ENCODE measurements at places on chromosomes 5 and 9.

DNA sequence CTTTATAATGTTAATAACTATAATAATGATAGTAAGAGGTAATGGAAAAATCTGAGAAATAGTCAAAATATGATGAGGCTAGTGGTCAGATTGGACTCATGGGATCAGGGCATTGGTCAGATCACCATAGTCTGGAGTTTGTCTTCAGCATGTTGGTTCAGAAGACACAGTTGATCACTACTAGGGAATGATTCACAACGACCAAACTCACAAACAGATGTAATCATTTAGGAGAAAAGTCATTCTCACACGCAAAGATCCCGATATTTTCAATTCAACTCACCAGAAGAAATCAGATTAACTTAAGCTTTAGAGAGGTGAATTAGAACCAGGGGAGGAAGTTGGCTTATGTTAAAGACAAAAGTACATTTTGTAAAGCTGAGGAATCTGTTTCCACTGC lies 131.8 kb downstream of the LURAP1L start:
- no peak for DNase-seq

DNA sequence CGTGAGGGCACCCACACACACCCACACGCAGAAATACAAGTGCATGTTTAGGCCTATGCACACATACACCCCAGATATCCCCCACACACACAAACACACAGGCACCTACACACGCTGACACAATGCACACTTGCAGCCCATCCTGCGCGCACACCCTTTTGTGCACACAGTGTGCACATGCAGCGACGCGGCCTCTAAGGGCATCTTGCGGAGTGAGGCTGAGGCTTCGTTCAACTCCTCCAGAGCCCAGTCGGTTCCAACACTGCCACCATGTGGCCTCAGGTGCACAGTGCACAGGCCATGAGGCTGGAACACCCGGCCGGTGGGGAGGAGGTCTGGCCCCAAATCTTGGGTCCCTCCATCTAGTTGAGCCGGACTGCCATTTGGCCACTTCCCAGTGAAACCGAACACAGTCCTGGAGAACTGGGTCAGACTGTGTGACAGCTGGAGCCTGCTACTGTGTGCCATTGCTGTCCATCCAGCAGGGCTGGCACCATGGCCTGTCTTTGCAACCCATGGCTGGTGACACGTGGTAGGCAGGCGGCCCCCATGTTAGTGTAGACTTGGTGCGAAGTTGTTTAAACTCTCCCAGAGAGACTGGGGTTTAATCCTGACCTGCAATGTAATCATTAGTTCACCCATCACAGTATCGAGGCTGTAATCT lies 97.7 kb upstream of the MVB12B start:
- DNase-seq = peak; percentile 81

GRCh38 chr5:67166460-67167285 lies 29.9 kb downstream of the CD180 start:
- peak; percentile 87 for DNase-seq

DNA sequence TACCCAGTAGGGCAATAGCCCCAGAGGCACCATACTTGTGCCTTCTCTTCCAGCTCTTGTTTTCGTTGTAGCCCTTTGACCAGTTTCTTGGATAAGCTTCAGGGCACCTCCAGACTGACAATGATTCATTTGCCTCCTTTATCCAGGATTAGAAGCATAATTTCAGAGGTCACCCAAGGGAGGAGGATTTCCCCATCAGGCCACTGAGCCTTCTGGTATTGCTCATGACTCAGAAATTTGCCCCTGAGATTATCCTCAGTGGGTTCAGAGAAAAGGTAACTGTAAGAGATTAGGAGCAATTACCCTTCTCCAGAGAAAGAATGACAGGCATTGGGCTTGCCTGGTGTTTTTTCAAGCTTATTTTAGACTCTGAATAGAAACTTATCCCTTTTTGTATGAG lies 147.9 kb downstream of the MSX2 start:
- DNase-seq = peak; percentile 24

DNA sequence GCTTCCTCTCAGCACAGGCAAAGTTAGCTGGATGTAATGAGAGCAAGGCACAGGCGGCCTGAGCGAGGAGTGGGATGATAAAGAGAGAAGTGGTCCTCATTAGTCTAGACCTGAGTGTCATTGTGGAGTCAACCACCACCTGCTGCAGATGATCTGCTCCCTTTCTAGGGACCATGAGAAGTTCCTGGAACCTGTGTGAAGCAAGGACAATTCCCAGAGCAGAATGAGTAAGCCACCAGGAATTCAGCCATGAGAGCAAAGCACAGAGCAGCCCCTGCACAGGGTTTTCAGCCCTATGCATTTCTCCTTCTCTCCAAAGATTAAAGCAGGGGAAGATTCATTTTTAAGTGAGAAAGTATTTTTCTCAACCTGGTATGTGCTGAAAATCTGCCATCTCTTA lies 146.8 kb upstream of the SPEF2 start:
- DNase-seq = peak; percentile 4

Measured in ELF-1 (cell line).